ENCODE measurements at places on chromosomes 13 and 19.

DNA sequence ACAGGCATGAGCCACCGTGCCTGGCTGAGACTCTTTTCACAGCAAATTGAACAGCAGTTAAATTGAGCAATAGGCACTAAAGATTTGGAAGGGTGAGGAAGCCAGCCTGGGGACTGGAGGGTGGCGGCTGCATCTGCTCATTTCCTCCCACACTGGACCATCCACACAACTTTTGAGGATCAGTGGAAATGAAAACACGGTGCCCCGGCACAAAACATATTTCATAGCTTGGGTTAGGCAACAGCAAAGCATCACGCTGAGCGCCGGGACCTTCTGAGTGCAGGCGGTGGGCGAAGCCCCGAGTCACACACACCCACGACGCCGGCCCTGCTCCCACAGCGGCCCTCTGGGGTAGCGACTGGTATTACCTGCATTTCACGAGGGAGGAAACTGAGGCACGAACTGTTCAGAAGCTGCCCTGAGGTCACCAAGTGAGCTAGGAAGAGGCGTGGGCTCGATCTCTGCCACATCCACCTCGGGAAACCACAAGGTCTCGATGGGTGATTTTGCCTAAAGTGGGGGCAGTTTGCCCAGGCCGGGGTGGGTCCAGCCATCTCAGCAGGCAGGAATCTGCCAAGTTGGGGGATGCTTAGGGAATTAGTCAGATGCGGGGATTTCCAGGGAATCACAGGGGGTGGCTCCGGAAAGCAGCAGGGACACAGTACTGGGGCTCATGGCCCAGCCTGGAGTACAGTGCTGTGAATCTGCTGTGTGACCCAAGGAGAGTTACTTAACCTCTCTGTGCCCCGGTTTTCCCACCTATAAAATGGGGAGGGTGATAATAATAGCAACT is 3.5 kb upstream of the SBNO2 start:
- no peak for DNase-seq

DNA sequence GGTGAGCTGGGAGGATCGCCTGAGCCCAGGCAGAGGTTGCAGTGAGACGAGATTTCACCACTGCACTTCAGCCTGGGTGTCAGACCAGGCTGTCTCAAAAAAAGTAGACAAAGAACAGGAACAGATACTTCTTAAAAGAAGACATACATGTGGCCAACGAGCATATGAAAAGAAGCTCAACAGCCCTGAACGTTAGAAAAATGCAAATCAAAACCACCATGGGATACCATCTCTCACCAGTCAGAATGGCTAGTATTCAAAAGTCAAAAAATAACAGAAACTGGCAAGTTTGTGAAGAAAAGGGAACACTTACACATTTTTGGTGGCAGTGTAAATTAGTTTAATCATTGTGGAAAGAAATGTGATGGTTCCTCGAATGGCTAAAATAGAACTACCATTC is 3.0 kb upstream of the LGALS14 start:
- DNase-seq: no peak

- DNase-seq: no peak
Measured at GRCh38 chr19:6103217-6103644, 7.1 kb downstream of the RFX2 start.

GRCh38 chr13:42021851-42022250 is 26.6 kb upstream of the DGKH start:
- no peak for DNase-seq

DNA sequence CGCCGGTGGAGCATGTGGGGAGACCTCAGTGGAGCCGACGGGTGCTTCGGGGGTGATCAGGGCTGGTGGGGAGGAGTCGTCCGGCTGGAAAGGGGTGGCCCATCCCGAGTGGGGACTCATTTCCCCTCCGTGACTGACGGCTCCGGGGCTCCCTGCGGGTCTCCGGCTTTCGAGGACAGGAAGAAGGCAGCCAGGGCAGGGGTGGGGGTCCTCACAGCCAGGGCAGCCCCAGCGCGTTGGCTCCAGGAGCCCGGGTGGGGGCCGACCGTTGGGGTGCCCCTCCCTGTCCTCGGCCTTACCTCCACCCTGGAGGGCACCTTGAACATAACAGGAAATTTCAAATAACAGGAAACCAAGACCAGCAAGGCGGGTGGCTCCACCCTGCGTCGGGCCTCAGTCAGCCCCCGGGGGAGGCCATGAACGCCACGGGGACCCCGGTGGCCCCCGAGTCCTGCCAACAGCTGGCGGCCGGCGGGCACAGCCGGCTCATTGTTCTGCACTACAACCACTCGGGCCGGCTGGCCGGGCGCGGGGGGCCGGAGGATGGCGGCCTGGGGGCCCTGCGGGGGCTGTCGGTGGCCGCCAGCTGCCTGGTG is at the start of gene S1PR4:
S1PR4 (plus strand) TSS at position 393 of the 596 bp plus-strand sequence; CDS start at position 417, 24 bp downstream.
- DNase-seq: no peak

- no peak for DNase-seq
Measured at GRCh38 chr19:2613507-2614295, 88.8 kb downstream of the GNG7 start.

DNA sequence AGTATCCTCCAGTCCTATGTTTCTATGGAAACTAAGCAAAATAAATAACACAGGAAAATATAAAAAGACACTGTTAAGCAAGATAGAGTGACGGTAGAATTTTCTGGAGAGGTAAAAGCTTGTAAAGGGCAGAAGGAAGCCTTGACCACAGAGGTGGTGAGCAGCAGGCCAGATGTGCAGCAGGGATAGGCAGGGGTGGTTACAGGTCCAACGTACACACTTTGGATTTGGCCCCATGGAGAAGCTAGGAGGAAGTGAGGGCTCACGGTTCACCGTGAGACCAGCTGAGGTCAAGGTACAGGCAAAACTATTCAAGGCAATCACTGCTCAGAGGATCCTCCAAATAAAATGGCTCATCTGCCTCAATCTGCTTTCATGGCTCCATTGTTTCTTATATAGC is 242.8 kb downstream of the B3GLCT start:
- no peak for DNase-seq

DNA sequence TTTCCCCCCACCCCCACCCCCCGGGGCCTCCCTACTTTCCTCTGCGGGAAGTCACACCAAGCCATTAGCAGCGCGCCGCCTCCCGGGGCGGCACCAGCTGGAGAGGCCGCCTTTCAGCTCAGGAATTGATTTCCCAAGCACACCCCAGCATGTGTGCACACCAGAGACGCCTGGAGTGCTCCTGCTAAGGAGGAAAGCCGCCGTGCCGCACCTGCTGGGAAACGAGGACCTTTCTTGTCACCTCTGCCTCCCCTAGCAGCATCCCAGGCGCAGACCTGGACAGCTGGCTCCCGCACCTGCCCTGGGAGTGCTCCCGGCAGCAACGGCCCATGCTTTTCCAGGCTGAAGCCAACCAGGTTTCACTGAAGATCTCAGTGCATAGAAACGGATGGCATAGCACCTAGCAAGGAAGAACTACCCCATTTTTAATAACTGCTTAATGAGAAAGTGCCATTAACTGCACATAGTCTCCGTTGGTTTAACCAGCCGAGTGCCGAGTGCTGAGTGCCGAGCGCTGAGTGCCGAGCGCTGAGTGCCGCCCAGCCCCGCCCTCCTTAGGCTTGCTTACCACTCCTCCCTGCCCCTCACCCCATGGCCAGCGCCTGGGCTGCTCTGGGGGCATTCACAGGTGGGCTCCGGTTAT is 165.0 kb downstream of the USP12 start:
- no peak for DNase-seq

DNA sequence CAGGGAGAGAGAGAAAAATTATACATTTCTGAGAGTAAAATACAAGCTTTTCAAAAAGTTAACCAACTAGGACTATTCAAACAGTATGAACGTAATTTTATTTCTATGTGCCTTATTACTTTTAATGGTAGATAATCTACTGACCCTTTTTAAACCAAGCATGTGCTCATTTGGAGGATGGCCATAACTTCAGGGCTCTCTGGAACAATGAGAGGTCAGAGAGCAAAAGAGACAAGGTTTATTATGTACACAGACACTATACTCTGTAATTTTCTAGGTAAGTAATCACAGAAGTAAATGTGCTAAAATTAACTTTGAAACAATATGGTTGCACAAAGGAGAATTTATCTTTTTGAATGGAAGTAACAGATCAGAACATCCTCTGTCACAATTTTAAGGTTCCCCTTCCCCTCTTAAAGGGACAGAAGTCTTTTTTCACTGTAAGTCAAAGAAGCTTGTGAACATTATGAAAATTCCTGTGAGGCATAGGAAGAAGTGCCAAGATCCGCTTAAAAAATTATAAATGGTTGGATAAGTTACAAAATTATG is 1.0 kb downstream of the POSTN start:
- DNase-seq: no peak

- DNase-seq: no peak
Measured at GRCh38 chr19:42872608-42873007, 6.9 kb downstream of the PSG1 start.

DNA sequence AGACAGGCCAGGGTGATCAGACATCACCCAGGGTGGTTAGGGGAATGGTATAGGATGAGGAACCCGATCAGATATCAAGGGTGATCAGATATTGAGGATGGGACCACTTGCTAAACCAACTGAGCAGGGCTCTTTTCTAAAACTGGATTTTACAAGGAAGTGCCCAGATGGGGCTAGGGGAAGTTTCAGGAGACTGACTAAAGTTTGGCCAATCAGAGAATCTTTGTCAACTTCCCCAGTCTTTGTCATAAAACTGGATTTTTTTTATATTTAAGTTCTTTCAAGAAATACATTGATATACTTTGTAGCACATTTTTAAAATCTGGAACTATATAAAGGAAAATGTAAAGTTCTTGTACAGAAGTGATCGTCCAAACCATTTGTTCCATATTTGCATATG is 30.5 kb upstream of the DLEU7 start:
- DNase-seq: no peak

- peak; percentile 48 for DNase-seq
Measured at GRCh38 chr13:26051657-26052311, at the start of gene SHISA2. Gene SHISA2 (minus strand): TSS chr13:26052016. CDS start chr13:26050975, 1,041 bp downstream.

Measured in iPS DF 6.9 (cell line).